LoVo (cell line): ENCODE measurements at places on chromosomes 3 and 15.

GRCh38 chr3:186290796-186291195 is 71.2 kb downstream of the DGKG start:
- DNase-seq, result no peak

GRCh38 chr3:149653136-149653535 is 4.7 kb downstream of the WWTR1 start:
- no peak for DNase-seq

DNA sequence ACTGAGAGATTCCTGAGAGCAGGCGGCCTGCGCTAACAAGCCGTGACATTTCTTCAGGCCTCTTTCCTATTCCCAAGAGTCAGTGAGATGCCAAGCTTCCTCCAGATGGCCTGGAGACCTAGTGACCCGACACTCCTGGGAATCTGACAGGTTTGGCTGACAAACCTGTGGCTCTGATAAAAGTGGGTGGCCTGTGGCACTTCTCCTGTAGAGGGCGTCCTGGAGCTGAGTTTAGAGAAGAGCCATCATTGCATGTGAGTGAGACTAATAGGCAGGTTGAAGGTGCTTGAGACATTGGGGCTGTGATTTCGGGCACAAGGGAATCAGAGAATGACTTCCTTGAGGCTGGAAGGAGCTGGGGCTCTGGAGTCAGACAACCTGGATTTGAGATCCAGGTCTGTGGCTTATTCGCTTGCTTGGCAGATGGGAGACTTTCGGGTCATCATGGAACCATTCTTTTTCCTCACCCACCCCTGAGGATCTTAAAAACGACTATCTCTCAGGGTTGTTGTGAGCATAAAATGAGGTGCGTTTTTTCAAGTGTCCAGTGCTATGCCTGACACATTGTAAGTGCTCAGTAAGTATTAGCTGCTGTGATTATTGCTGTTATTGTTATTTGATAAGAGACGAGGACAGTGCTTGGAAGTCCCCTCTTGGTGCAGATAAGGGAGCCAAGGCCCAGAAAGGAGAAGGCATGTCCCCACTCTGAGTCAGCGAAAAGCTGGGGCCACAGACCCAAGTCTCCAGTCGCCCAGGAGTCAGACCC is 77.2 kb downstream of the SCN10A start:
- DNase-seq, result no peak

GRCh38 chr3:107365051-107365450 is 12.2 kb upstream of the CCDC54 start:
- DNase-seq, result no peak

DNA sequence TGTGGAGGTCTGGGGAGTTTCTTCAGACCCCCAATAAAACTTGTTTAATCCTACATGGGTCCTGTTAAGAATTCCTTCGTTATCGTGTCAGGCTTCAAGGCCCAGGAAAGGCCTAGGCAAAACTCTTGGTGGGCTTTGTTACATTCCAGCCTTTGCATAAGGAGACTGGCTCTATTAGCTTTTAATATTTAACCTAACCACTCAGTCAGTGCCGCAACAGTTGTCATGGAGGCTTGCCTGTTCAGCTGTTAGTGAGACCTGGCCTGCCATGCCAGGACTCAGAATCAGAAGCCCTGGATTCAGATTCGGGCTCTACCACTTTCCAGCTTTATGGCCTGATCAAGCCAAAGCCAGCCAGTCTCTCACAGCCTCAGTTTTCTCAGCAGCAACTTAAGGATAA is 19.6 kb downstream of the EIF1B start:
- DNase-seq, result no peak

- DNase-seq, result no peak
Observed at GRCh38 chr3:46208167-46208704, at the start of gene CCR1. CCR1 (minus strand) TSS chr3:46208313; CDS start chr3:46204313, 4,000 bp downstream.

- DNase-seq, result no peak
Observed at GRCh38 chr3:67898916-67899315, 244.5 kb upstream of the SUCLG2 start.

- no peak for DNase-seq
Observed at GRCh38 chr3:157077565-157077991, 82.4 kb downstream of the CCNL1 start.

- no peak for DNase-seq
Observed at GRCh38 chr15:99619712-99620111, 53.9 kb downstream of the MEF2A start.

- no peak for DNase-seq
Observed at GRCh38 chr3:28982906-28983305, 298.0 kb upstream of the RBMS3 start.

DNA sequence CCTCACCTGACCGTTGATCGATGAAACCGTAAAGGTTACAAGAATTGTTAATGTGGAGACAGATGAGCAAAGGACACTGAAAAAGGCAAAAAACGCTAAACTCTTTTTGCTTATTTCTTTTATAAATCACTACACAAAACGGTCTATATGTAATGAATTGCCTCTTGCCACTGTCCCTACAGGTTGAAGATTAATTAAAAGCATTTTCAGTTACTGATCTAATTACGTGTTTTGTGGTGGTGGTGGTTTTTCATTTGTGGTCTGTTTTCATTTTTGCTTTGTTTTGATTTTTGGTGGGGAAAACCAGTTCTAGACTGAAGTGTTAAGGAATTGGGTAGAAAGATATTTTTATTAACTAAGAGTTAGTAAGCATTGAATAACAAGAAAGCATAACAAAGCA is 299.2 kb upstream of the LRRN1 start:
- no peak for DNase-seq
